ENCODE measurements at places on chromosomes 5 and 9.

DNA sequence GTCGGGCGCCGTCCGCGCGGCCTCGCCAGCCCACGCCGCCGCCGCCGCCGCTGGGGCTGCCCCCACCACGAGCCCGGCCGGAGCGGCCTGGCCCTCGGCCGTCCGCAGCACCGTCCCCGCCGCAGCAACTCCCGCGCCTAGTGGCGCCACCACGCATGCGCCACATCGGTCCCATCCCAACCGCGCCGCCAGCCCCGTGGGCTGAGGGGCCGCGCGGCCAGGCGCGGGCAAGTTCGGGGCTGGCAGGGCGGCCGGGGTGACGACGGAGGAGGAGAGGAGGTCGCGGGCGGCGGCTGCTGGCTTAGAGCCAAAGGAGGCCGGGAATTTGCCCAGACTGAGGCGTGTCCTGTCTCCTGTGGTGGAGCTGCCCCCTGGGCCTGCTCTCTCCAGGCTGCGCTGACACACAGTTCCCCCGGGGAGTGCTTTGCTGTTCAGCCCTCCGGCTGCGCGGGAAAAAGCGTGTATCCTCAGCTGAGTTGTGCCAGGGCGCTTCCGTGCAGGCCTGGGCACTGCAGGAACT is at the start of gene TUSC1:
TUSC1 (minus strand) TSS at position 298 of the 520 bp plus-strand sequence; CDS start at position 166, 132 bp downstream.
- peak; percentile 91 for DNase-seq

GRCh38 chr5:161058781-161059180 is 206.8 kb upstream of the ATP10B start:
- no peak for DNase-seq

GRCh38 chr9:120928483-120929228 is 2.1 kb upstream of the TRAF1 start:
- DNase-seq, result peak; percentile 85

GRCh38 chr5:54455413-54456157 is at the start of gene HSPB3:
Gene HSPB3 (plus strand): TSS chr5:54455699. CDS start chr5:54455790, 91 bp downstream.
- no peak for DNase-seq

- peak; percentile 89 for DNase-seq
Measured at GRCh38 chr9:94603259-94604160, 9.9 kb upstream of the FBP2 start.

GRCh38 chr9:212297-212696 is 2.4 kb upstream of the DOCK8 start:
- DNase-seq, result no peak

GRCh38 chr5:164057121-164057520 is 551.7 kb downstream of the MAT2B start:
- no peak for DNase-seq

GRCh38 chr5:88244686-88245085 is 24.0 kb downstream of the TMEM161B start:
- DNase-seq, result no peak

GRCh38 chr9:90860826-90861225 is 59.2 kb downstream of the SYK start:
- DNase-seq, result no peak

- peak; percentile 64 for DNase-seq
Measured at GRCh38 chr9:114078021-114078780, at the start of gene AMBP. Gene AMBP (minus strand): TSS chr9:114078300. CDS start chr9:114078209, 91 bp downstream.

GRCh38 chr5:112084149-112084548 is 327.2 kb upstream of the NREP start:
- no peak for DNase-seq

DNA sequence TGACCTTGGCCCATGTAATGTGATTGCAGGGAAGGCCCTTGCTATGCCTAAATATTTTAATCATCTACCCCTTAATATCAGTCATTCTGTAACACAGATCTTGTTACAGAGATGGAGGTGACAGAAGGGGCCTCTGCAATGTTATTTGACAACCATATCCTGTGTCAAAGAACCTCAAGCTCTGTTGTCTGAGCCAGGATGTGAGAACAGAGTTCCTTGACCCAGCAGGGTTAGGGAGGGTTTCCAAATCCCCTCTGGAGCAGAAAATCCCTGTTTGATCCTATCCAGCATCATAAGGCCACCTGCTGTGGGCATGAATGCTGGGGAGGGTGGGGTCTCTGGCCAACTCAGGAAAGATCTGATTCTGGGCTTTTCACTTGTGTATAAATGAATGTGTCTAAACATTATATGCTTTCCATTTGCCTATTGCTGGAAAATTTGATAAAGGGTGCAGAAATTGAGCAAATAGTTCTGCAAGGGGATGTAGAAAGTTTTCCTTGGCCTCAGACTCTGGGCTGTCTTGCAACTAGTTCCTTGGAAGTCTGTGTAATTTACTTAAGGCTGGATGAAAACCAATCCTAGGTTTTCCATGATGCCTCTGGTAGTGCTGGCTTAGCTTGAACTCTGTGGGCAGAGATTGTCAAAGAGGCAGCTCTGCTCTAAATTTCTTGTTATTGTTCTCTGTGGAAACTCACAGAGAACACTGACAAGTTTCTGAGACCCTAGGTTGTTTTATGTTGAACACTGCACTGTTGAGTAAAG is 71.0 kb downstream of the PGM5 start:
- DNase-seq, result no peak

GRCh38 chr5:149345892-149346222 is 558 bp downstream of the GRPEL2 start:
- no peak for DNase-seq

GRCh38 chr9:82763656-82764055 is 299.3 kb downstream of the RASEF start:
- no peak for DNase-seq

DNA sequence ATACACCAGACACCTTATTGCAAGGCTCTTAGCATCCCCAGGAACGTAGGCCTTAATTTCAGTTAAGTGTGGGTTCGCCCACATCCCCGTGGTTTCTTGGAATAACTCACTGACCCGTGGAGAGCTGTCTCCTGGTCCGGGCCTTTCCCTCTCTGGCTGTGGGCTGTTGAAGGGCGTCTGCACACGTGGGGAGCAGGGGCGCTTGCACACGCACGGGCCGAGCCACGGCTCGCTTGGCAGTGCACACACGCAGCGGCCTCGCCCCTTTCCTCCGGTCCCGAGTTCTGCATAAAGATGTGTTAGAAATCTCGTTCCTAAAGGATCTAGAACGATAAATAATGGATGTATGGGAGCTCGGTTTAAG is 141.9 kb downstream of the PBX3 start:
- peak; percentile 48 for DNase-seq

DNA sequence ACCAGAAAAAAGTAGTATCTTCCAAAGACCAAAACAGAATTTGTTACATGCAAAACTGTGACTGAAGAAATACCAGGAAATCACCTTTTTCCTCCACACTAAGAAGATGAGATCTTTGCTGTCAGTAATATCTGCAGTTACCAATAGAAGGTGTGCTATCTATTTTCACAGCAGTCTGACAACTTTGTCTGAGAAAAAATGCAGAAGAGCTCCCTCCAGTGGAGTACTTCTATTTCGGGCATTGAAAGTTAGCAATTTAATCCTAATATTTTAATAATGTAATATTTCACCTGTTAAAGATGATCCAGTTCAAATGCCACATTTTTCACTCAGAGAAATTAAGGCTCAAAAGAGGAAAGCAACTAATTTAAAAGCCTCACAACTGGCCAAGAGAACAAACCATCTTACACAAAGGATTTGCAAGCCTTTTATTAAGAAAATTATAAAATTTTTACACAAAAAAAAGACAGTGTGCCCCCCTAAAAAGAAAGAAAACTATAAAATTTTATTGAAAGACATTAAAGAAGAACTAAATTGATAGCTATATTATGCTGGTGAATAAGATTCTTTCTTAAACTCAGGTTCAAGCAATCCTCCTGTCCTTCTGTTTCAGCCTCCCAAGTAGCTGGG is 50.6 kb downstream of the DEPDC1B start:
- no peak for DNase-seq

DNA sequence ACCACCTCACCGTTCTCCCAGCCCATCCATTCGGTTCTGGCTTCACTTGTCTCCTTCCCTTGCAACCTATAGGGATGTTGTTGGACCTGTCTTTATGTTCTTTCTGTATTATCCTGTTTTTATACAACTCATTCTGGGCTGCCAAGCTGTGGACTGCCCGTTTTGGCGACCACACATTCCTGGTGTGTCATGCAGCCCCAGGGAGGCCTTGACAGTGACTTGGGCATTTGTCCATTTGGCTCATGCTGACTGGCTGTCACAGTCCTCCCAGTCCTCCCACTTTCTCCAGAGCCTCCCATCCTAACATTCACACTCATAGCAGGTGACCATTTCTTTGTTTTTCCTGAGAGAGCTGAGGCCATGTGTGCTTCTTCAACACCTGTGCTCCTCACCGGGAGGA is 136.4 kb downstream of the SLF1 start:
- no peak for DNase-seq

DNA sequence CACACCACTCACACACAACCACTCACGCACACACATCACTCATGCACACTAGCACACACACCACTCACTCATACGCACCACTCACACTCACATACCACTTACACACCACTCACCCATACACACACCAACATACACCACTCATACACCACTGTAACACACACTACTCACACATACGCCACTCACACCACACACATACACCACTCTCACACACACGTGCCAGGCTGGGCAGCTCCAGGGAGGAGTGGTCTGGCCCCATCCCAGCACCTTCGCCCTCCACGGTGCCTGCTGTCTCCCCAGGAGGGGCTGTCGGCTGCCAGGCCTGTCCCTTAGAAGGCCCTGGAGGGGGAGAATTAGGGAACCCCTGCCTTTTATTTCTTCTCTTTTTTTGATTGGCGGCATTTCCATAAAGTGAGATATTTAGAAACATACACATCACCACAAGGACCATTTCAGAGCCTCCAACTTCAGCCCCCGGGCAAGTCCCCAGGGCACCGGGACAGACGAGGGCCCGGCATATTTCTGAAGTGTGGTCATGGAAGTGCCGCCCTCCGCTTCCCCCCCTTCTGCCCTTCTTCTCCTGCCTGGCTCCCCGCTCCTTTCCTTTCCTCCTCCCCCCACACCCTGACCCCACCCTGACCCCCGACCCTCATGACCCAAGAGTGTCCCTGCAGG is 6.3 kb upstream of the ASB6 start:
- no peak for DNase-seq

GRCh38 chr5:132556153-132556762 is 519 bp upstream of the RAD50 start:
- DNase-seq, result no peak

DNA sequence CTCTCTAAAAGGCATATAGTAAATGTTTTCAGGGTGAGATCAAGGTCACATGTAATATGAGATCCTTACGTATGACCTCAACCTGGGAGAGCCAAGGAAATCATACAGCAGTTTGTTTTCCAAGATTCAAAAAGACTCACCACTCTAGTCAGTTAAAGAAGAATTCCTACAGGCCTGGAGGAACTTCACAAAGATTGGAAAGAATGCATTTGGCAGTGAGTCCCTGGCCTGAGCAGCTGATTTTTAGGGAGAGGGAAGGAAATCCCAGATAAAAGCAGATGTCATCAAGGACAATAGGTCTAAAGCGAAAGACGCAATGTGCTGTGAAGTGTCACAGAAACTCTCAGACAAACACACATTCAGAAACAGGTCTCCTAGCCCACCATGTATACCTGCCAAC is 424.0 kb upstream of the ZNF462 start:
- no peak for DNase-seq

DNA sequence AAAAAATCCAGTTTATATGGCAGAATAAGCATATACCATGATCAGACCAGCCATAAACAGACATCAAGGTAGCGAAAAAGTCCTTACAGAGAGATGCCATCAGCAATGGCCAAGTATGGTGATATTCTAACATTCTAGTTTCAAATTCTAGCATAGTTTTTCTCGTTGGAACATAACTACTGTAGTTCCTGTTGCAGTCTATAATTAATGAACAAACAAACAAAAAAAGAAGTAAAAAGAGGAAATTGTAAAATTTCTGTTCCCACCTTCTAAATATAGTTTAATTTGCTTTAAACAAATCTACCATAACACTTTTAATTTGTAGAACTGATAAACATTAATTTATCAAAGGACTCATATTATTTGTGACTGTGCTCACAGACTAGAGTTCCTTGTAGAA is 9.9 kb upstream of the CD180 start:
- no peak for DNase-seq

- no peak for DNase-seq
Measured at GRCh38 chr9:109765830-109766229, 14.2 kb upstream of the PALM2AKAP2 start.

GRCh38 chr9:437574-438001 is 222.9 kb downstream of the DOCK8 start:
- DNase-seq, result no peak

DNA sequence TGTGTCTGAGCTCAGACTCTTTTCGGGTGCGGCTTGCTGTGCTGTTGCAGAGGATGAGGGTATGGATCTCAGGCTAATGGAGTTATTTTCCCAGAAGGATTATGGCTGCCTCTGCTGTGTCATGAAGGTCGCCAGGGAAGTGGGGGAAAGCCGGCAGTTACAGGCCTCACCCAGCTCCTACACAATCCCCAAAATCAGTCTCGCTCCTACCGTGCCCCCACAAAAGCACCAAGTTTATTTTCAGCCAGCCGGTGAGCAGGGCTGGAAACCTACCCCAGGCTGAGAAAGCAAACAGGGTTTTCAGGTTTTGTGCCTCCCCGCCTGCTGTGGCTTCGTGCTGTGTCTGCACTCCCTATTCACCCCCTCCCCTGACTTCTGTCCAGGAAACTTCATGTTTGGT is 113.3 kb downstream of the SLC24A2 start:
- no peak for DNase-seq

- DNase-seq, result no peak
Measured at GRCh38 chr5:37825334-37825915, 14.4 kb downstream of the GDNF start.

DNA sequence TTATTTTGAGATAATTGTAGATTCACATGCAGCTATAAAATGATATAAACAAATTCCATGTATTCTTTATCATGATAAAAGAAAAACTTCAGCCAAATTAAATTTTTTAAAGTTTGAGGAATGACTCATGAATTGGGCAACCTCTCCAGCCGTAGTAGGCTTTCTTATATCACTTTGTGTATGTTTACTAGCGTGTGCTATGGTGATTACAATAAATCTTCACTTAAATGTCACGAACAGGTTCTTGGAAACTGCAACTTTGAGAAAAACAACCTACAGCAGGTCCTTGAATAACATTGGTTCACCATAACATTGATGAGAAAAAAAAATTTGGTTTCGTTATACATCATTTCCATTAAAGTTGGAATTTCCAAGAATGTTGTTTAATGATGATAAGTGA is 730.9 kb upstream of the TYRP1 start:
- DNase-seq, result no peak
